ENCODE measurements at places on chromosomes 5 and 9. TPM values are rescaled to one million over a fixed set of nuclear protein-coding genes. Genes with fewer than 3 reads are reported as not detected.

The ALDH1A1 gene
- total RNA-seq, result 0.82 TPM

DNA sequence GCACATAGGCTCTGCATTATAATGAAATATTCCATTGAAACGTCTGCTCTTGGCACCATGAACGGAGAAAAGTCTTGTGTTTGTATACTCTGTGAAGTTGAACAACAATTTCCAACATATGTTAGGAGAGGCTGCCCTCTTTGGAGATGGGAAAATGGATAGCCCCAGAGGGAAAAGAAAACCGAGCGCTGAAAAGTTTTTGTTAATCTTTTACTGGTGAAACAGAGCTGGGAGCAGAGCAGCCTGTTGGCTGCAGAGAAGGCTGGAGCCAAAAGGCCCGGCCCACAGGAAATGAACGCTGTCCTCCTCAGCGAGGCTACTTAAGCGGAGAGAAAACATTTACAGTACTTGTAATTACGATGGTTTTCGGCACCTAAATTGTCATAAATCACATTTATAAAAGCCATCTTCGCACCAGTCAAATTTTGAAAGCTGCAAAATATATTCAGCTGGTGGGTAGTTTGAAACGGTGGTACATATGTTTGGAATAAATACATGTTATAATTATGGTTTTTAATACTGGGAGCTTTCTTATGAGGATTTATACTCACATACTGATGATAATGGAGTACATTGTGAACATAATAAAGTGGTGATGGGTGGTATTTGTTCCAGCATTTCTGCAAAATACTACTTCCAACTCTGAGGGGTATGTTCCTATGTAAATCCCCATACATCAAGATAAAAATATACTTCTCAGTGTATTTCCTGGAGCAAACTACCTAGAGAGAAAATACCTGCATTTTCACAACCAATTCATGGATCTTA lies 129.6 kb upstream of the CNTLN start:
- H3K36me3 ChIP-seq, result no peaks in the 10 kb centered on the region
- H3K27me3 ChIP-seq, result no peaks in the 10 kb centered on the region
- no peak overlapping the region for H3K4me3 ChIP-seq
- DNase-seq, result no peak
- H3K4me1 ChIP-seq, result no peaks in the 10 kb centered on the region
- H3K27ac ChIP-seq, result no peak overlapping the region

GRCh38 chr9:37943345-37944265 lies 39.7 kb upstream of the SLC25A51 start:
- H3K27ac ChIP-seq, result no peak overlapping the region
- no peaks in the 10 kb centered on the region for H3K36me3 ChIP-seq

- peaks cover 20% of the 10 kb centered on the region for H3K4me1 ChIP-seq
- H3K36me3 ChIP-seq, result peaks cover 6% of the 10 kb centered on the region
- H3K27ac ChIP-seq, result peak overlapping the region; percentile 82
- peak; percentile 7 for DNase-seq
These were observed 18.4 kb downstream of the CARD19 start for GRCh38 chr9:93114169-93114983.

GRCh38 chr9:137111788-137112563 lies 2.6 kb downstream of the DPP7 start:
- no peak for DNase-seq
- H3K36me3 ChIP-seq, result no peaks in the 10 kb centered on the region
- H3K4me1 ChIP-seq, result peaks cover 11% of the 10 kb centered on the region
- no peak overlapping the region for H3K27ac ChIP-seq

Data from T-helper 17 cell (primary cell).